Neural progenitor cell (in vitro differentiated cells): ENCODE measurements at places on chromosomes 6 and 20. TPM values are rescaled to one million over a fixed set of nuclear protein-coding genes. Genes with fewer than 3 reads are reported as not detected.
A peak's percentile ranks its signal among the peaks of the same experiment; 100 is the strongest.

GGTLC1 gene
- not detected in 2 replicates for total RNA-seq

ZNF451 gene
- 93.4 and 126 TPM in 2 replicates for total RNA-seq

HLA-DOA gene
- 38.0 and 52.2 TPM in 2 replicates for total RNA-seq

POU5F1 gene
- 17.2 and 17.4 TPM in 2 replicates for total RNA-seq

GRCh38 chr6:3987053-3987452, 91.9 kb downstream of the FAM217A start:
- H3K27me3 ChIP-seq = no peaks in the 10 kb centered on the region
- no peak overlapping the region for H3K4me3 ChIP-seq
- peaks cover 18% of the 10 kb centered on the region for H3K4me1 ChIP-seq
- H3K36me3 ChIP-seq = peaks cover 5% of the 10 kb centered on the region
- peak; percentile 18 for DNase-seq

DNA sequence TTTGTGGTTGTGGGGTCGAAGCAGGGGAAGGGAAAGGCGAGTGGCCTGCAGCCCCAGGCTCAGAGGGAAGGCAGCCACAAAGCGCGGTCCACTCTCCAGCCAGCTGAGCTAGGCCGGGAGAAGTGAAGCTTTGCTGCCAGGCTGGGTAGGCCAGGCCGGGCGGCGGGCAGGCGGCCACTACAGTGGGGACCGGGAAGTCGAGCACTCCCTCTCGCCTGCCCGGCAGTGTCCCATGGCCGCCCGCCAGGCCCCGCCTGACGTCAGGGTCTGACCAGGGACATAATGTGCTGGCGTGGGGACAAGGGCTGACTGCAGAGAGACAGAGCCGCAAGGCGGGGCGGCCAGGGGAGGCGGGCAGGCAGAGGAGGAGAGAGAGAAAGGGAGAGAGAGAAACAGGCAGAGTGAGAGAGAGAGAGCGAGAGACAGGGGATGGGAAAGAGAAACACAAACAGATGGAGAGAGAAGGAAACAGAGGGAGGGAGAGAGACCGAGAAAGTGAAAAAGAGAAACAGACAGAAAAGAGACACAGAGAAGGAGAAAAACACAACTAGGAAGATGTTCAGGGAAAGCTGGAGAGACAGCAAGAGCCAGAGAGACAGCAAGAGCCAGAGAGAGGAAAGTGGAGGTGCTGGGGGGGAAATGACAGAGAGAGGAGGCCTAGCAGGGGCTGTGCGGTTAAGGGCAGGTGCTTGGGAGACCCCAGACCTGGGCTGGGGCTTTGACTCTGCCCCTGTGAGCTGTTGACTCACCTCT, 94.5 kb upstream of the PTPN1 start:
- H3K4me3 ChIP-seq = no peak overlapping the region
- H3K27ac ChIP-seq = no peak overlapping the region
- H3K36me3 ChIP-seq = no peaks in the 10 kb centered on the region
- H3K27me3 ChIP-seq = no peaks in the 10 kb centered on the region

- H3K4me3 ChIP-seq = no peak overlapping the region
- no peak overlapping the region for H3K27ac ChIP-seq
- no peak for DNase-seq
- no peaks in the 10 kb centered on the region for H3K27me3 ChIP-seq
- no peaks in the 10 kb centered on the region for H3K4me1 ChIP-seq
- H3K36me3 ChIP-seq = no peaks in the 10 kb centered on the region
Measured at GRCh38 chr20:13022401-13023155, 13.8 kb downstream of the SPTLC3 start.

GRCh38 chr6:129113637-129114036, 230.7 kb downstream of the LAMA2 start:
- H3K27ac ChIP-seq = no peak overlapping the region
- DNase-seq = no peak

DNA sequence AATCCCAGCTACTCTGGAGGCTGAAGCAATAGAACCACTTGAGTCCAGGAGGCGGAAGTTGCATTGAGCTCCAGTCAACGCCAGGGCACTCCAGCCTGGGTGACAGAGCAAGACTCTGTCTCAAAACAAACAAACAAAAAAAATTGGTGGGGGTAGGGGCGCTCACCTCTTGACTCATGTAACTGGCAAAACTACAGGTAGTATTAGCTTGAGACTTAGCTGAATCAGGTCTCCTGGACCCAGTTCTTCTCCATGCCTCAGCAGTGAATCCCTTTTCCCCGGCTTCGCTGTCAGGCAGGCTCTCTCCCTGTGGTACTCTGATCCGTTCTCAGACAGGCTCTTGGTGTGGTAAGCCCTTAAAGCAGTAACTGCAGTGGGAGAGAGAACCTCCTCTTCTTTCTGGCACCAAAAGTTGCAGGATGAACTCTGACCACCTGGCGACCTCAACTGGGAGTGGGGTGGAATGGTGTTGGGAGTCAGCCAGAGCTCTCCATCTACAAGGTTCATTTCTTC, 12.9 kb downstream of the SLC9A8 start:
- DNase-seq = no peak
- H3K4me1 ChIP-seq = no peaks in the 10 kb centered on the region
- no peak overlapping the region for H3K4me3 ChIP-seq
- H3K36me3 ChIP-seq = no peaks in the 10 kb centered on the region
- no peaks in the 10 kb centered on the region for H3K27me3 ChIP-seq

DNA sequence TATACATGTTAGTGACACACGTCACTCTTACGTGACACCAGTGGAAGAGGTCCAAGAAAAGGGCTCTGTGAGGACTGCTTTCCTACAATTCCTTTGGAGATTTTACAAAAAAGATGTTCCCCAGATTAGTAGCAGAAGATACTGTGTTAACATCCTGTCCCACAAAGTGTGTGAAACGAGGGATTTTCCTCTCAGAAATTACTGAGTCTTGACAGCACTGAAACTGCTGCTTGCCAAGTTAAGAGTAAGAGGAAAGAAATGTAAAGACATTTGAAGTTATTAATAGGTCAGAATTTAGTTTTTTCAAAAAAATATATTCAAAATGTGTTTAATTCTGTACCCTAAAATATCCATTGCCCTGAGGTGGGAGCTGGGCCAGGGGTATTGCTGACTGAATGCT, 58.8 kb upstream of the MAP7 start:
- no peak overlapping the region for H3K4me3 ChIP-seq
- peaks cover 6% of the 10 kb centered on the region for H3K4me1 ChIP-seq
- no peak overlapping the region for H3K27ac ChIP-seq
- H3K36me3 ChIP-seq = no peaks in the 10 kb centered on the region
- H3K27me3 ChIP-seq = no peaks in the 10 kb centered on the region
